Stimulated activated naive CD8-positive, alpha-beta T cell treated with anti-CD3 and anti-CD28 coated beads, Interleukin-15, Interleukin-2, amounts not matched to agents 100 U/mL and 50 U/mL, for 24 hours (primary cell): ENCODE measurements at places on chromosomes 5 and 9.
A peak's percentile ranks its signal among the peaks of the same experiment; 100 is the strongest.

- no peak for DNase-seq
Observed at GRCh38 chr9:79329861-79330260, 241.9 kb upstream of the TLE4 start.

DNA sequence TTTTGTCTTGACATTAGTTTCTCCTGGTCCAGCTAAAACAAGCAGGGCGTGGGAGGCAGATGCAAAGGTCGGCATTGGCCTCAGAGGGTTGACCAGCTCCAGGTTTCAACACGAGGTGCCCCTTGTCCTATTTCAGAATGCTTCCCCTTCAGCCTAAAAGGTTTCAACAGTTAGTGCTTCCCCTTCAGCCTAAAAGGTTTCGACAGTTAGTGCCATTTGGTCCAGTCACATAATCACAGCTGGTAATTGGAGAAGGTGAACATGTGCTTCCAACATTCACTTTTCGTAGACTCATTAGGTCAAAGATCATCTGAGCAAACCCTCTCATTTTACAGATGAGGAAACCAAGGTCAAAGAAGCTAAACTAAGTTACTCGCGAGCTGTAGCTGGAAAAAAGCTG is 270.3 kb upstream of the MAP3K1 start:
- DNase-seq, result no peak

DNA sequence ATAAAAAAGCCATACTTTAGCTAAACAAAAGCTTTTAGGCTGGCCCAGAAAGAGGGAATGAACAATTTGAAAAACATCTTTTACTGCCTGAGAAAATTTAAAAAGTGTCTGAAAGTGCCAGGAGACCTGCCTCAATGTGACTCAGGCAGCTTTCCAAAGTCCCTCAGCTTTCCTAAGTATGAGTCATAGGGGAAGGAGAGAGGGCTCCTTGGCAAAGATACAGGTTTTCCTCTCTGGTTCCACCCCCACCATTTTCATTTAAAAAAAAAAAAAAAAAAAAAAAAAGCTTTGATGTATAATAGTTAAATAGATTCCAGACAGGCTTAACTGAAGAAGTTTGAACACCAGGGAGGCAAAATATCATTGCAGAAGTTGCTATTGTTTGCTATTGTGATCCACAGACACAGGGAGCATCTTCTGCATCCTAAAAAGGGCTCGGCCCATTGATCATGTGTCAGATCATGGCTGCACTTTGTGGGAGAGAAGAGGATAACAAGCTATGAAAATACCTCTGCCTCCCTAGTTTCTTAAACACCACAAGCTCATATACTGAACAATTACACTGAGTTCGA is 71.5 kb downstream of the MRPS27 start:
- DNase-seq, result no peak

- no peak for DNase-seq
Observed at GRCh38 chr5:68884144-68884754, 209.6 kb upstream of the SLC30A5 start.

- DNase-seq, result no peak
Observed at GRCh38 chr5:14077501-14077900, 65.6 kb upstream of the TRIO start.

GRCh38 chr9:35488021-35488420 is 1.9 kb upstream of the RUSC2 start:
- no peak for DNase-seq

GRCh38 chr5:17619354-17619753 is 9.2 kb downstream of the TAF11L12 start:
- DNase-seq, result no peak

DNA sequence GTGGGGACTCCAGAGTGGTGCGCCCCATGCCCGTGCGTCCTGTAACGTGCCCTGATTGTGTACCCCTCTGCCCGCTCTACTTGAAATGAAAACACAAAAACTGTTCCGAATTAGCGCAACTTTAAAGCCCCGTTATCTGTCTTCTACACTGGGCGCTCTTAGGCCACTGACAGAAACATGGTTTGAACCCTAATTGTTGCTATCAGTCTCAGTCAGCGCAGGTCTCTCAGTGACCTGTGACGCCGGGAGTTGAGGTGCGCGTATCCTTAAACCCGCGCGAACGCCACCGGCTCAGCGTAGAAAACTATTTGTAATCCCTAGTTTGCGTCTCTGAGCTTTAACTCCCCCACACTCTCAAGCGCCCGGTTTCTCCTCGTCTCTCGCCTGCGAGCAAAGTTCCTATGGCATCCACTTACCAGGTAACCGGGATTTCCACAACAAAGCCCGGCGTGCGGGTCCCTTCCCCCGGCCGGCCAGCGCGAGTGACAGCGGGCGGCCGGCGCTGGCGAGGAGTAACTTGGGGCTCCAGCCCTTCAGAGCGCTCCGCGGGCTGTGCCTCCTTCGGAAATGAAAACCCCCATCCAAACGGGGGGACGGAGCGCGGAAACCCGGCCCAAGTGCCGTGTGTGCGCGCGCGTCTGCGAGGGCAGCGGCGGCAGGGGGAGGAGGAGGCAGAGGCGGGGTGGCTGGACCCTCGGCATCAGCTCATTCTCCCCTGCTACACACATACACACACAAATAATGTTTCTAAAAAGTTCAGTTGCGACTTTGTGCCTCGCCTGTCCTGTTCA is 668 bp downstream of the GLIS3 start:
- peak; percentile 32 for DNase-seq

GRCh38 chr9:132908635-132909034 is 29.9 kb downstream of the SPACA9 start:
- no peak for DNase-seq

DNA sequence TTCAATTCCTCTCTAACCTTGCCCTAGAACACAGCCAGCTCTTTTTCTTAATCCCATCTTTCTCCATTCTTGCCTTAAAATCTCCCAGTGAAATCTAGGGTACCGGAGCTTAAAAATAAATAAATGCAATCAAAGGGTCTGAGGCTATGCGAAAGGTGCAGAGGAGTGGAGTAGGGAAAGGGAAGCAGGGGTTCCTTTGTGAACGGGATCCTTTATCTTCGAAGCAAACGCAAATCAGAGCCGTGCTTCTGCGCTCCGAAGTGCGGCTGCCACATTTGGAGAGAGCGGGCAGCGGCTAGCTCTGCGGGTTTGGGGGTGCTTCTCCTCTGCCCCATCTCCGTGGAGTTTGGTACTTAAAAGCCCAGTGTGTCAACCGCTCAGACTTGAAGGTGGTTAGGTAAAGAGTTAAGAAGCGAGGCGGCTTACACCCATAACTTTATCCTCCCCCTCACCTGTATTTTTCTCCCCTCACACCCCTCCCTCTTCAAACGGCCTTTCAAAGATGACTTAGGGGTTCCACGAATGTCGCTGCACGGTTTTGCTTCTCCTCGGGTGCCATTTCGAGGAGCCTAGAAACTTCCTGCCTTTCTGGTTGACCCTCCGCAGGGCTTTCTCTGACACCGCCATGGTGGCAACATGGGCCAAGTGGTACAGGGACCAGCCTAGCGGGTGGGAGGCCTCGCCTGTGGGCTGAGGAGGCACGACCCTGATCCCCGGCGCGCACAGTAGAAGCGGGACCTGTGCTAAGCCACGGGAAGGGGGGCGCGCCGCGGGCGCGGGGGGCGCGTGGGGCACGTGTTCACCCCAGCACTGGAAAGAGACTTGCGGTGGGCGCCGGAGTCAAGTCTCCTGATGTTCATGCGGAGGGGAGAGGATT is 31.7 kb upstream of the NFIB start:
- DNase-seq, result no peak

GRCh38 chr9:127767410-127767809 is 11.1 kb downstream of the SH2D3C start:
- no peak for DNase-seq

GRCh38 chr5:146173597-146173996 is 8.9 kb downstream of the LARS1 start:
- no peak for DNase-seq

DNA sequence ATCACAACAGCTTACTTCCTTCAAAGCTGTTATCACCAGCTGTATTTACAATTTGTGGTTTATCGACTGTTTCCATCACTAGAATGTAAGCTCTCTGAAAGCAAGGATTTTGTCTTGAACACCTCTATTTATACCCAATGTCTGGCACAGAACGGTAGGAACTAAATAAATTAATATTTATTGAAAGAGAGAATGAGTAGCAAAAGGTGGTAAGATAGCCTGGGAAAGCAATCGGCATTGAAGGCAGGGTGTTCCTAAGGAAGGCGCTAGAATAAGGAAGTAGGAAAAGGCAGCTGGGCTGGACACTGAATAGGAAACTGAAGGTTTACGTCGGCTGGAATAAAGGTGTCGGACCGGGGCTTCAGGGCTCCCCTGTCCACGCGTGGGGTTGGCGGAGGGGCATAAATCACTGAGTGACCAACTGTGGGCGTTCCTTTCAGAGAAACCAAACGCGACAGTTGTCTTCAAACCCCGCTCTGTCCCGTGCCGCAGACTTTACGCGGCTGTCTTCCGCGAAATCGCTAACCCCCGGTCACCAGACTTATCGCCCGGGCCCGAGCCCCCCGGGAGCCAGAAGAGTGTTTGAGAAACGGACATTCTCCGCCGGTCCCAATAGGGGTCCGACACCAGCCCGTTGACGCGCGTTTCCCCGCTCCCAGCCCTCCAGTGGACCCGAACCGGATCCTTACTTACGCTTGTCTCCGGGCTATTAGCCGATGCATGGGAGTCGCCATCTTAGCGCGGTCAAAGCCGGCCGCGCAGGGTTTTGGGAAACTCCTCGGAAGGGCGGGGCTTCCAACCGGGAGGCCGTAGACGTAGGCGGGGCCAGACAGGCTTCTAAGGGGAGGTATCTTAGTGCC is at the start of gene ZCCHC10:
Gene ZCCHC10, minus strand, starts transcription at position 746 of the 860 bp plus-strand sequence. Its CDS starts 12 bp downstream, at position 734.
- peak; percentile 93 for DNase-seq

GRCh38 chr5:176857216-176857893 is 41.8 kb downstream of the HK3 start:
- DNase-seq, result no peak

DNA sequence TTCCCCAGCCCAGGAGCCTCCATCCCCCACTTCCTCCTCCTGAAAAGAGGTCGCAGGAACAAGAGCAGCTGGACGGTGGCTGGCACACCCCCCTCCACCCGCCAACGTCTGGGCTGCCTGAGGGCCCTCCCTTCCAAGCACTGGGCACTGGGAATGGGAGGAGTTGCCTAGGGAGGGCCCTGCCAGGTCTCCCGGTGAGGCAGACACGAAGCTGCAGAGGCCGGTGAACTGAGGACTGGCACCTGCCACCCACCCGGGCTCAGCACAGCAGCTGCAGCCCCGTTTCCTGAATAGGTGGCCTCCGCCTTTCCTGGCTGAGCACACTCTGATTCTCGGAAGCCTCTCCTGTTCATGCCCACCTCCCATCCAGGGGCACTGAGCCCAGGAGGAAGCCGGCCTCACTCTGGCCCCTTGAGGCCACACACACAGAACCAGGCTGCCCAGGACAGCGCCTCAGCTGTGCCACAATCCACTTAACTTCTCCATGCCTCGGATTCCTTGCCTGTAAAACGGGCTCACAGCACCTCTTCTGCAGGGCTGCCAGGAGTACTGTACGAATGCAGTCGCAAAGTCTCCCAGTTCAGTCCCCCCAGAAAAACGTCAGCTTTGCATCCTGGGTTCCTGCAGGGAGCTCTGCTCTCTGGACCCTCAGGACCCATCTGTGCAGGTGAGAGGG is 1.3 kb downstream of the NPDC1 start:
- no peak for DNase-seq

DNA sequence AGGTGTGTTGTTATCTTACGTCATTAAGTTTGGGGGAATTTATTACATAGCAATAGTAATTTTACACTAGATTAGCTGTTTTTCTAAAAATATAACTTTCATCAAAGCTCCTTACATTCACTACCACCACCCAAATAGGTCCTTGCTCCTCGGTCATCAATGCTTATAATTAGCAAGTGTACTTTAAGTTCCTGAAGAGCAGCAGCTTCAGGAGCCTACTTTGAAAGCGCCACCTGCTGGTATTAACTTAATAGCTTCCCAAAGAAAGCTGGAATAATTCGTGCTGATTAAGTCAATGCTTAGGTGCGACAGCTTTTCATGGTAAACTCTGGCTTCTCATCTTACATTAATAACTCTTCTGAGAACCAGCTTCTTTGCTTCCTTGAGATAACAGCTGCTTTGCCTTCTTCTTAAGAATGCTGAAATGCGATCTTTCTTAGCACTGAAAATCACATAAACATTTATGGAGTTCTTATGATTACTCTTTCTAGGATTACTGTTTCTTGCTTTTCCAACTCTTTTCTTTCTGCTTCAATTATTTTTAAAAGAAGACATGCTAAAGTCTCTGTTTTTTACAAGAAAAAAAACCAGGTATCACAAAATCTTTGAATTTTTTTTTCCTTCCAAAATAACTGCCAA is 10.0 kb upstream of the C5 start:
- DNase-seq, result no peak

DNA sequence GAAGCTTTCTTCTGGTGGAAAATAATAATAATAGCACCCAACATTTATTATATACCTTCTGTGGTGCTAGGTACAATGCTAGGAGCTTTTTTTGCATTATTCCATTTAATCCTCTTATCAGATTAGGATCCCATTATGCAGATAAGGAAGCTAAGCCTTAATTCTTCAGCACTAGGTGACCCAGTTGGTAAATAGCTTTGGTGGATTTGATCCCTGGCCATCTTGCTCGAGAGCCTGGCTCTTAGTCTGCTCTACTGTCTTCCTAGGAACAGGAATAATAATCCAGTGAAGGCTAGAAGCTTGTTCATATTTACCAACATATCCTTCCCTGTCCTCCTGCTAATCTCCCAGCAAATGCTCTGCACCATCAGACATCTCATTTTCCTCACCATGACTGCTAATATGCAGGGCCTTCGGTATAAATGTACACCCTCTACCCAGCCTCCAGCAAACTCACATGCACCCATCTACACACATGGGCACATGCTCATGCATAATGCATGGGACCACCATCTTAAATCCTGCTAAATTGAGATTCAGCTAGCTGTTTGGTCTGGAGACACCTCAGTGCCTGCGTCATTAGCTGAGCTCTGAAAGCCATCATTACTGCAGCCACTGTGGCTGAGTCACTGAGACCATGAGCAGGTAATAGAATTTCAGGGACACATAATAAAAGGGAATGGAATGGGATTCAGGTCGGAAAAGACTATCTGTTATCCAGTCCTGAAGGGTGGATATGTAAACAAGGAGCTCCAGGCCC is 87.5 kb downstream of the TRIM32 start:
- no peak for DNase-seq

- no peak for DNase-seq
Observed at GRCh38 chr5:56496581-56497063, 263.5 kb upstream of the ANKRD55 start.

- DNase-seq, result no peak
Observed at GRCh38 chr9:29822458-29822857, 2249.2 kb upstream of the C9orf72 start.

DNA sequence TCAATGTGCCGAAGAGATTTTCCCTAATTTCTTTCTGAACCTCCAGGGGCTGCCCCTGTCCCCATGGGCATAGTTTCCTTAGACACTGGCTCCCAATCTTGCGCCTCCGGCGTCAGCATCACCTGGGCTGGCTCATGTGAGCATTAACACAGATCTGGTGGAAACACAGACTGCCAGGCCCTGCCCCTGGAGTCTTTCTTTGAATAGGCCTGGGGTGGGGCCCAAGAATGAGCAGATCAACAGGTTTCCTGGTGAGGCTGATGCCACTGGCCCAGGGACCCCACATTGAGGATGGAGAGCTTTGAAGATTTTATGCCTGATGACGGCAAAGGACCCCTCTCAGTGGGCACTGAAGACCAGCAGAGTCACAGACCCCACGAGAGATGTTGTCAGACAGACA is 60.8 kb downstream of the ANKRD33B start:
- DNase-seq, result no peak
